ENCODE measurements at places on chromosomes 7 and 10. TPM values are rescaled to one million over a fixed set of nuclear protein-coding genes. Genes with fewer than 3 reads are reported as not detected.

Gene GPR26
- total RNA-seq, result not detected

Gene CCAR1
- total RNA-seq, result 70.3 TPM

Gene PITRM1
- 169 TPM for total RNA-seq

Gene C7orf57
- 0.95 TPM for total RNA-seq

Gene SLC13A1
- not detected for total RNA-seq

Gene KLF14
- not detected for total RNA-seq

Gene HOXA5
- not detected for total RNA-seq

Gene OR2A1
- not detected for total RNA-seq

Gene GLI3
- 0.74 TPM for total RNA-seq

Gene MSS51
- total RNA-seq, result 4.9 TPM

Gene CCDC146
- 6.6 TPM for total RNA-seq

Gene PIK3CG
- total RNA-seq, result 25.7 TPM

Gene LAMB1
- not detected for total RNA-seq

Measured in activated T-helper 17 cell treated with anti-CD3 and anti-CD28 coated beads, Interleukin-2, amount 50 U/mL, for 72 hours (primary cell).